Body of pancreas (tissue), 4 donors: ENCODE measurements at places on chromosomes 4 and X. TPM values are rescaled to one million over a fixed set of nuclear protein-coding genes. Genes with fewer than 3 reads are reported as not detected.

The UCP1 gene
- not detected for total RNA-seq

The PAGE1 gene
- total RNA-seq: not detected

The ARMCX4 gene
- total RNA-seq: 6.6 TPM

The S100G gene
- total RNA-seq: not detected

The MBTPS2 gene
- total RNA-seq: 4.3 TPM

The IBSP gene
- not detected for total RNA-seq

The PAGE2 gene
- total RNA-seq: not detected

The POU4F2 gene
- total RNA-seq: not detected

The VAMP7 gene
- total RNA-seq: 14.3 TPM

The CYLC1 gene
- total RNA-seq: not detected

The INTS6L gene
- 4.7 TPM for total RNA-seq

The SAGE1 gene
- not detected for total RNA-seq

The CLNK gene
- total RNA-seq: 1.0 TPM

The ODAPH gene
- total RNA-seq: not detected

The CYBB gene
- 11.2 TPM for total RNA-seq

The DCAF8L2 gene
- not detected for total RNA-seq

The PHEX gene
- total RNA-seq: not detected

The CPLX1 gene
- total RNA-seq: 2.0 TPM

The PDE6B gene
- total RNA-seq: 0.26 TPM

The ITGB1BP2 gene
- total RNA-seq: not detected

The NPY2R gene
- under 0.01 TPM for total RNA-seq

The RXFP1 gene
- total RNA-seq: not detected

The RIPPLY1 gene
- not detected for total RNA-seq

The MAGEA2B gene
- total RNA-seq: not detected

The EREG gene
- total RNA-seq: not detected

The FABP2 gene
- not detected for total RNA-seq

The GLRB gene
- total RNA-seq: 7.0 TPM

The DTHD1 gene
- not detected for total RNA-seq

The ASB12 gene
- not detected for total RNA-seq

The CFAP47 gene
- total RNA-seq: not detected

The RNF150 gene
- 2.3 TPM for total RNA-seq

The INTU gene
- total RNA-seq: 8.0 TPM

The CCDC158 gene
- 1.3 TPM for total RNA-seq

The CAPN6 gene
- total RNA-seq: 1.8 TPM

The UGT8 gene
- 8.9 TPM for total RNA-seq

The CSAG3 gene
- total RNA-seq: not detected

The MTNR1A gene
- 1.3 TPM for total RNA-seq

The ABCG2 gene
- total RNA-seq: 0.66 TPM

The TMEM192 gene
- total RNA-seq: 13.5 TPM
